Activated CD4-positive, alpha-beta T cell treated with anti-CD3 and anti-CD28 coated beads, Interleukin-2, amount 10 ng/mL, durations not matched to agents 7 days and 5 days (primary cell): ENCODE measurements at places on chromosomes 6 and 20. TPM values are rescaled to one million over a fixed set of nuclear protein-coding genes. Genes with fewer than 3 reads are reported as not detected.

DNA sequence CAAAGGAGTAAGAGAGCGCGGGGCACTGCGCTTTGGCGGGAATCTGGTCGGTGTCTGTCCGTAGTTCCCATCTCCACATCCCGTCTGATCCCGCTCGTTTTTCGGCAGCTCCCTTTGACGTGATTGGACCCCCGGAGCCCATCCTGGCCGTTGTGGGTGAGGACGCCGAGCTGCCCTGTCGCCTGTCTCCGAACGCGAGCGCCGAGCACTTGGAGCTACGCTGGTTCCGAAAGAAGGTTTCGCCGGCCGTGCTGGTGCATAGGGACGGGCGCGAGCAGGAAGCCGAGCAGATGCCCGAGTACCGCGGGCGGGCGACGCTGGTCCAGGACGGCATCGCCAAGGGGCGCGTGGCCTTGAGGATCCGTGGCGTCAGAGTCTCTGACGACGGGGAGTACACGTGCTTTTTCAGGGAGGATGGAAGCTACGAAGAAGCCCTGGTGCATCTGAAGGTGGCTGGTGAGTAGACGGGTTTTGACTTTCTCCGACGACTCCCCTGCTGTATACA lies 1.4 kb downstream of the BTN1A1 start:
- no peaks in the 10 kb centered on the region for H3K36me3 ChIP-seq
- peaks cover 37% of the 10 kb centered on the region for H3K27me3 ChIP-seq
- H3K27ac ChIP-seq, result no peak overlapping the region
- H3K4me1 ChIP-seq, result peaks cover 24% of the 10 kb centered on the region

DNA sequence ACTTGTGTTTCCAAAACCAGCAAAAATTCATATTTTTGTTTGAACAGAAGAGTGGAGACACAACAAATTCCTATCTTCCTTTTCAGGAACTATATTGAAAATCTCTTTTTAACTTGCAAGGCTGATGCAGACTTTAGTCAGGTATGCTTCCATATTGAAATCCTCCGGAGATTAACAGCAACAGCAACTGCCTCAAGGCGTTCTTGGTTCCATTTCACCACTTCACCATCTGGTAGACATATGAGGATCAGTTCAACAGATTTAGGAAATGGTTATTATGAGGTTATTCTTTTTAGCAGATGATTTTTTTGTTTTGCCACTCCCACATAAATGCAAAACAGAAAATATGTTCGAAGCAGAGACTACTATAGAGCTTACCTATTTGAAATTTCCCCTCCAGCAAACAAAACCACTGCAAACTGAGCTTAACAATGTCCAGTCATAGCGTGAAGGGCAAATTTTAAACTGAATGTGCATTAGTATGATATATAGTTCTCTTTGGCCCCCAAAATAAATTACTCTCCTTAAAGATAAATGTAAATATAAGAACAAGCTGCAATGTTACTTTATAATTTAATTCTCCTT lies 520.5 kb upstream of the ADGRB3 start:
- no peak overlapping the region for H3K4me3 ChIP-seq
- H3K27me3 ChIP-seq, result no peaks in the 10 kb centered on the region
- DNase-seq, result no peak
- H3K36me3 ChIP-seq, result no peaks in the 10 kb centered on the region
- no peaks in the 10 kb centered on the region for H3K4me1 ChIP-seq
- no peak overlapping the region for H3K27ac ChIP-seq

- H3K27me3 ChIP-seq, result no peaks in the 10 kb centered on the region
- no peak for DNase-seq
Observed at GRCh38 chr6:62324834-62325233, 38.8 kb upstream of the KHDRBS2 start.

- H3K36me3 ChIP-seq, result peaks cover 36% of the 10 kb centered on the region
- H3K27ac ChIP-seq, result no peak overlapping the region
- no peaks in the 10 kb centered on the region for H3K27me3 ChIP-seq
- H3K4me3 ChIP-seq, result no peak overlapping the region
Observed at GRCh38 chr20:35344354-35344837, 52.2 kb upstream of the FAM83C start.

DNA sequence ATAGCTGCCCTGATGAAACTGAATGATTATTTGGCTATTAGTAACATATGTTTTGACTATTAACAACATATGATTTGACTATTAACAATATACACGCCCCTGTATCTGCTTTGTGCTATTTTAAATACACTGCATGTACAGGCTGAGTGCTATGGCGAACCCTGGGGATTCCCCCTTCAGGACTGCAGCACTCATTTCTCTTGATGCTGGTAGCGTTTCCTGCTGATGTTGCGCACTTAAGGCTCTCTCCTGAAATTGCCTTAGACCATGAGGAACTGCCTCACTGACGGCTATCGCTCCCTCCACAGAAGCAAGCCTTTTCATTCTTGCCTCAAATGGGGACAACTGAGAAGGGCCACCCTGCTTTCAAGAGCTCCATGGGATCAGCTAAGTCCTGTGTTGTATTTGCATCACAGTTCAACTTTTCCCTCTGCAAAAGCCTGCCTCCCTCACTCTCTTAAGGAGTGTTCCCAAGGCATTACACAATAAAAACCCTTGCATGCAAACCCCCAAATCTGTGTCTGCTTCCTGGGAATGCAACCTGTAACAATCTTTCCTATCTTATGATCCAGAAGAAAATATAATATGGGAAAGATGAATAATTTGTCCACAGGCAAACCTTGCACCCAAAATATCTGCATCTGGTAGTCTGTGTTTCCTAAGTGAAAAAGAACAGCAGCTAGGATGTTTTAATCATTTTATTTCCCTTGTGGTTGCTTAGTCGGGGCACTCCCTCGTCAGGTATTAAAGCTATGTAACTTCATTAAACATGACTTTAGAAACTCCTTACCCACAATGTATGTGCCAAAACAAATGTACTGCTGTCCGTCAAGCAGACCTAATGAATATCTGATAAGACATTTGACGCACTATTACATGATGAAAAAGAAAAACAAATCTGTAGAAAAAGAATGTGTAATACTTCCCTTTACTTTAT lies 456.4 kb downstream of the COL12A1 start:
- no peaks in the 10 kb centered on the region for H3K4me1 ChIP-seq
- H3K27me3 ChIP-seq, result no peaks in the 10 kb centered on the region
- no peaks in the 10 kb centered on the region for H3K36me3 ChIP-seq
- no peak for DNase-seq
- H3K27ac ChIP-seq, result no peak overlapping the region
- no peak overlapping the region for H3K4me3 ChIP-seq

- H3K4me1 ChIP-seq, result peaks cover 10% of the 10 kb centered on the region
- no peaks in the 10 kb centered on the region for H3K36me3 ChIP-seq
- DNase-seq, result no peak
- H3K27me3 ChIP-seq, result peaks cover 14% of the 10 kb centered on the region
- H3K27ac ChIP-seq, result no peak overlapping the region
Observed at GRCh38 chr6:30985490-30985889, 2.0 kb downstream of the MUC21 start.

DNA sequence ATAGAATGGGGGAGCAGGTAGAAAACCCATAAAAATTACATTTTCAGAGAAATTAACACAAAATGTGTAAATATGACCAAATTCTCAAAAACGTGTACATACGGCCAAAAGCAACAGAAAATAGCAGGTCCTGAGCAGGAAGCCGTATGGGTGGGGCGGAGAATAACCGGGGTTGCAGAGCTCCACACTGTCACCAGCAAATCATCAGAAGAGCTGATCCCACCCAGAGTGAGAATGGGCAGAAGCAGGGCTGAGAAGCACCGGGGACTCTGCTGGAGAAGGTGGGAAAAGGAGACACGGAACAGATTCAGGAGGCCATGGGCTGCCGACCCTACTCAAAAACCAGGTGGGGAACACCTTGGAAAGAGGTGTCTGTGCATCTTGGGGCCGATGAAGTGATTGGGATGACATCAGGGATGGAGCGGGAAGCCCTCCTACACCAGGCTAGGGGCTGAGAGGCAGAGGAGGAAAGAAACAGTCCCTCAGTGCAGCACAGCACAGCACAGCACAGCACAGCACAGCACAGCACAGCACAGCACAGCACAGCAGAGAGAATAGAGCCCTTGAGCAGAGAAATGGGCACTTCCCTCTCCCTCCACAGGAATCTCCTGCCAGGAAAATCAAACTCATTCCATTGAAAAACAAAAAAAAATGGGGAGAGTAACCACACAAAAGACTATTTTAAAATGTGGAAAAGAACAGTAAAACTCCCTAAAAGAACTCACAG lies 22.3 kb downstream of the STX7 start:
- H3K27ac ChIP-seq, result no peak overlapping the region
- no peak for DNase-seq
- H3K4me1 ChIP-seq, result peaks cover 24% of the 10 kb centered on the region
- H3K36me3 ChIP-seq, result peaks cover 19% of the 10 kb centered on the region
- no peak overlapping the region for H3K4me3 ChIP-seq
- H3K27me3 ChIP-seq, result no peaks in the 10 kb centered on the region

DNA sequence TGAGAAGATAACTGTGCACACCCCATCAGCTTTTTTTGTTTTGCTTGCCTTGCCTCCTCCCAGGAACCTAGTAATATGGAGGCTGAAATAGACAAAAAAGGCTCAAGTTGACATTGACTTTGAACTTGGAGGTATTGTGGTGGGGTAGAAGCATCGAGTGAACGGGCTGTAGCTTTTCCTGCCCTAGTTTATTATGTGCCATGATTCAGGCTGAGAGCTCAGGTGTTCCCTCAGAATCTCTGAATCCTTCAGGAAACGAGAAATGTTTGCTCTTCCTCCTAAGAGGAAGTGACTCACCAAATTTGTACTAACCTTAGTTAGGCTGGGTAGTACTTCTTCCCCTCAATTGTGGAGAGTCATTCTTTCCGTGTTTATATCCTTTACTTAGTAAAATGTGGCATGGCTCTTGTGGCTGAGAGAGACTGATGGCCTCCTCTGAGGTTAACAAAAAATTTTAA lies 98.8 kb downstream of the SASH1 start:
- no peak for DNase-seq
- peaks cover 23% of the 10 kb centered on the region for H3K27me3 ChIP-seq
- H3K4me3 ChIP-seq, result no peak overlapping the region
- no peaks in the 10 kb centered on the region for H3K36me3 ChIP-seq
- peaks cover 9% of the 10 kb centered on the region for H3K4me1 ChIP-seq

UBD gene
- 0.42 TPM for total RNA-seq
